ENCODE measurements at places on chromosomes 13 and 19.

GRCh38 chr13:25910991-25911419, 140.8 kb downstream of the SHISA2 start:
- no peak for DNase-seq

- no peak for DNase-seq
Observed at GRCh38 chr13:73955977-73956500, 178.2 kb downstream of the KLF12 start.

GRCh38 chr13:40969169-40969901, 49.8 kb downstream of the ELF1 start:
- no peak for DNase-seq

DNA sequence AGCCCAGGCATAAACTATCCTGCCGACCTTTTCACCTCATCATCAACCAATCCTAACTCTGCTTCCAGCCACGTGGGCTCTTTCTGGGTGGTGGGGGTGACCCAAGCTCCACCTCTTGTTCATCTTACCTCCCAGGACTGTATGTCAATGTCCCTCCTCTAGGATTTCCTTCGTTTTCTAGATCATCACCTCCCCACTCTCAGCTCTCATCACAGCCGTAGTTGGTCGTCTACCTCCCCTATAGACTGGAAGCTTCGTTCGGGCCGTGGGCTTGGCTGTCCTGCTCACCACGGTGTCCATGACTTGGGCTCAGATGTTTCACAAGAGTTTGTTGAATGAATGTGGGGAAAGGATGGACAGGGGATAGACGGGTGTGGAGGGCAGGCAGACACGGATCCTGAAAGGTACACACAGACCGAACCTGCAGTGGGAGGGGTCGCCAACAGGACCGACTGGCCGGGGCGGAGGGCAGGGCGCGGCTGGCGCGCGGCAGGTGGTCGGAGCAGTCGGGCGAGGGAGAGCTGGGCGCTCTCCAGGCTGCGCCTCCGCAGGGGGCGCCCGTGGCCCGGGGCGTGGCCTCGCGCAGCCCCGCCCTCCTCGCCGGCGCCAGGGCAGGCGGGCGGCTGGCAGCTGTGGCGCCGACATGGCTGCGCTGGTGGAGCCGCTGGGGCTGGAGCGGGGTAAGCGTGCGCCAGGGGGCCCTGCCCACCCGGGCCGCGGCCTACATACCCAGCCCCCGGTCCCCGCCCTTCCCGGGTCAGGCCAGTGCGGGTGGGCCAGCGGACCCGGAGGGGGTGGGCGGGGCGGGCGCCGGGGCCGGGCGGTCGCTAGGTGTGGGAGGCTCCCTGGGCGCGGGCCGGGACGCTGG, at the start of gene LIN7B:
TSS of gene LIN7B (plus strand) at position 609 of the 868 bp plus-strand sequence. CDS start at position 644, 35 bp downstream.
- no peak for DNase-seq

DNA sequence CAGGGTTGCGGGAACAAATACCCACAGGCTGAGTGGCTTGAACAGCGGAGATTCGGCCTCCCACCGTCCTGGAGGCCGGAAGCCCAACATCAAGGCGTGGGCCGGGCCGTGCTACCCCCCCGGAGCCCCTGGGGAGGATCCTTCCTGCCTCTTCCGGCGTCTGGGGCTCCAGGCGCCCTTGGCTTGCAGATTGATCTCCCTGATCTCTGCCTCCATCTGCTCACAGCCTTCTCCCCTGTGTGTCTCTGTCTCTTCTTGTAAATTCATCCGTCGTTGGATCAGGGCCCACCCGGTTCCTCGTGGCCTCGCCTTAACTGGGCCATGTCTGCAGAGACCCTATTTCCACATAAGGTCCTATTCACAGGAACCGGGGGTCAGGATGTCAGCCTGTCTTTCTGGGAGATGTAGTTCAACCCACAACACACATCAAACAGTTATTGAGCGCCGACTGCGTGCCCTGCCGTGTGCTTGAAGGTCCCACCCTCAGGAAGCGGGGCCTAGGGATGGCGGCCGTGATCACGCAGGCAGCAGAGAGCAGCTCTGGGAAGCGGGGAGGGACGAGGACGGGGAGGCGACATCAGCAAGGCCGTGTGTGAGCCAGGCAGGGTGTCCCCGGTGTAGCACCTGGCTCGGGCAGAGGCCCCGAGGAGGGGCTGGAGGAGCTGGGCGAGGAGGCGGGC, 21.3 kb downstream of the HCN2 start:
- no peak for DNase-seq

- DNase-seq: no peak
Observed at GRCh38 chr19:3783660-3784584, 2.3 kb downstream of the MATK start.
